NB4 (cell line): ENCODE measurements at places on chromosomes 12 and 14.

DNA sequence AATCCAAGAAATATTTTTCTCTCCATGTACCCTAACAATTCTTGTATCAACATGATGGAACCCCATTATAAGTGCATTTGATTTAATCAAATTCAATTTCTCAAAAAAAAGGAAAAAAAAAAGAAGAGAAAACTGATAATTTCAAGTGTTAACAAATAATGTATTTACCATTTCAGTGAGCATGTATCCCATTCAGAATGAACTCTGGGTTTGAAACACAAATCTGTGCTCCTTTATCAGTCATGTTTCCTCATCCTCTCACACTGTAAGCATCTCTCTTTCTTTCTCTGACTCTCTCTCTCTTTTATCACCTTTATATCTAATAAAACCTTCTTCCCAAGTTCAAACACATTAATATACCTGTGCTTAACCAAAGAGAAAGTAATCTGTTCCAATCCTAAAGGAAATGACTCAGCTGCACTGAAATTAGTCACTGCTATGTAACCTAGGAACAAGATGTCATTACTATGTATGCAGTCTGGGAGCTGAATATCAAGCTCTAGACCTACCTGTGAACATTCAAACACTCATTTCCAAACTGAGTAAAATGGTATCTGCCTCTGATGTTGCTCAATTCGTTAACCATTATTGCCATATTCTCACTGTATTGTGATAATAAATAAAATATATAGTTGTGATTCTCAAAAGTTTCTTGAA, 135.0 kb upstream of the LRIG3 start:
- DNase-seq: no peak

DNA sequence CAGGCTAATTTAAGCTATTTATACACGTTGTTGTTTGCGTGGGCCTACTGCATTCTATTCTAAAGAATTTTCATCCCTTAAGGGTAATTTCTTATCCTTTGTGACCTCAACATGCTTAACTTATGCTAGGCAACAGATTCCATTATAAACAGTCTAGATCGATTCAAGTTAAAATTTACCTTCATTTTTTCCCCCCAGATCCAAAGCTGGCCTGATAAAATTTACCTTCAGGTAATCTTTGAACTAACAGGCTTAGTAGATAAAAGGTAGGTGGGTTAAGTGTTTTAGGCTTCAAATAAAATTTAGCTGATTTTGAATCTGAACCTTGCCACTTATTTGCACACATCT, 389 bp upstream of the CCNB1IP1 start:
- no peak for DNase-seq

DNA sequence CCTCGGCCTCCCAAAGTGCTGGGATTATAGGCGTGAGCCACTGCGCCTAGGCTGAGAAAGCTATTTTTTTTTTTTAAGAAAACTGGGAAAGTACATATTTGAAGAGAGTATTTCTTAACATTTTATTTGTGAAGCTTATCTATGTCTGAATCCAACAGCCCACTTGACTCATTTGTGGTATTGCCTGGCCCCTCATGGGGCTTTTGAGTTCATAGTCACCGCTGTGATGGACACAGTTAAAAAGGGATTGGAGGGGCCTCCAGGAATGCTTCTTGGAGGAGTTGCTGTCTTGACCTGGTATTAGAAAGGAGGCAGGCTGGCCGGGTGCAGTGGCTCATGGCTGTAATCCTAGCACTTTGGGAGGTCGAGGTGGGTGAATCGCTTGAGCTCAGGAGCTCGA, 26.5 kb downstream of the BCL7A start:
- peak; percentile 47 for DNase-seq

DNA sequence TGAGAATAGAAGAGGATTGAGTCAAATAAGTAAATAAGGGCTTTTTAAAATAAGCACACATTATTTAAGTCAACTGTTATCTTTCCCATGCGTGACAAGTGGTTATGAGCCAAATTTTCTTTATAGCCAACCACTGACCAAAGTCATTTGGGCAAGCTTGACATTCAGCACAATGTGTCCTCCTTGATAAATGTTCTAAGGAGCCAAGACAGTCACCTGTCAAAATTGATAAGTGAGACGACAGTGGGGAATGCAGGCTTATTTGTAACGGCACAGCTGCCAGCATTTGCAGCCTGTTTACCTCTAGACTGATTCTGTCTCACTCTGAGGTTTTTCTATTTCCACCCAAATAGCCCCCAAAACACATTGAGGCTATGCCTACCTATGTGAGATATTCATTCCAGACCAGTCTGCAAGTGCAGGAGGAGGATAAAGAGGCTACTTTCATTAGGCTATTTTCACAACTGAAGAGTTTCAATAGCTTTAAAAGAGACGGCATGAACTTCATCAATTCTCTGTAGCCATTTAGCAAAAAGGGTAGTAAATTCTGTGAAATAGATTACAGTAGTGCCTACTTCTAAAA, 339.5 kb downstream of the PDZRN4 start:
- no peak for DNase-seq

GRCh38 chr14:23300687-23301223, 1.9 kb downstream of the PPP1R3E start:
- DNase-seq: peak; percentile 14

GRCh38 chr14:93984070-93984469, 7.7 kb upstream of the ASB2 start:
- no peak for DNase-seq

- DNase-seq: no peak
These were observed 69.2 kb downstream of the NOVA1 start for GRCh38 chr14:26528415-26529182.

- DNase-seq: no peak
These were observed 729.7 kb upstream of the USP15 start for GRCh38 chr12:61530456-61530855.
